ENCODE measurements at places on chromosomes 7 and 10.
A peak's percentile ranks its signal among the peaks of the same experiment; 100 is the strongest.

DNA sequence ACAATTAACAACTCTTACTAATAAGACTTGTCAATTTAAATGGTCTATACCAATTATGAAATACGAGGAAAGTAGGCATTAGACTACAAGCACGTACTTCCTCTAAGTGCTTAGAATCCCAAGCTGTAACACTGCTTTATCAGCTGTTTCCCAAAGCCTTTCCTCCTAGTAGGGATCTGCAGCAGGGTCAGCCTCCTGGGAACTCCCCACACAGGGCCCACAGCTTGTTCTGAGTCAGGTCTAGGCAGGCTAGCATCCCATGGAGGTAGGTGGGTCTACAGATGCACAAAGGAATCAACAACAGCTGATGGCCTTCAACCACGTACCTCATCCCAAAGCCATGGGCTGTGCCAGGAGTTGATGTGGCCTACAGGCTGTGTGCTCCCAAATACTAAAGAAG lies 14.7 kb downstream of the MMS19 start:
- DNase-seq: no peak

DNA sequence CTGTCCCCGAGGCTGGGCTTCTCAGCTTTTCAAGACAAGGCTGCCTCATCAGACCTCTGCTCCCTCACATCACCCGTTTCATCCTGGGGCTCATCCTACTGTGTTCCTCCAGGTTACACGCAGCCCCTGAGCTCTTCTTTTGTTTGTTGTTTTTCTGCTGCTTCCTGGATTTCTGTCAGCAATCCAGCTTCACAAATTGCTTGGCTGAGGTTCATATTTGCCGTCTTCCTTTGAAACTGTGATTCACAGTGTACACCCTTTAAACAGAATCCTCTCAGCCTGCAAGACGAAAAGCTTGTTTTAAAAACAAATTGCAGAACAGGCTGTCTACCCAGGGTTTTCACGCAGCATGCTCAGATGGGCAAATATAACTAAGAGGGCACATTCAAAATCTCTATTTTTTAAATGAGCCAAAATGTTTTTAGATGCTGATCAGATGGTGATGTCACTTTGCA lies 39.1 kb upstream of the PARD3 start:
- no peak for DNase-seq

- peak; percentile 56 for DNase-seq
Observed at GRCh38 chr7:143372070-143372469, 9.1 kb upstream of the ZYX start.

DNA sequence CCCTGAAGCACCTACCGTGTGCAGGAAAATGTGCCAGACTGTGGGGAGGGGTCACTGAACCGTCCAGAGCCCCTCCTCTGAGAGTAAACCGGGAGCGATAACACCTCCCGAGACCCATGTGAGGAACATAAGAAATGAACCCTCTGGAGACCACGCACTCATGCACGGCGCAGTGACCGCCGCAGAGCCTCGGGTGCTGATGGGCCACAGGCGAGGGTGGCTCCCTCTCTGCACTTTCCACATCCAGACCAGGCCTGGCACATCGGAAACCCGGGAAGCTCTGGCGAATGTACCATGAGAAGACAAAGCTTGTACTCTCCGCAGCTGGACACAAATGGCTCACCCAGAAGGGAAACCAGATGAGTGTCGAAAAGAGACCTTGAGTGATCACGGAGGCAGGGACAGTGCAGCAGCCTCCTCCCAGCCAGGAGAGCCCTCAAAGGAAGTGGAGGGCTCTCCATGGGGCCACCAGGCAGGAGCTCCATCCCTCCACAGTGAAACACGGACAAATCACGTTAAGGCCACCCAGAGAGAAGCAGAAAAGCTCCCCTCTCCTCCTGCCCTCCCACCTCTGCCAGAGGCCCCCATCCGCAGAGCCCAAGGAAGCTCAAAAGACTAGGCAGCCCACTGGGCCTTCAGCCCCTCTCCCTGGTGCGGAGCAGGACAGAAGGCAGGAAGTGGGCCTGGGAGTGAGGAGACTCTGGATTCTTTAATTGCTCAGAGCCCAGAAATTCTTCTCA lies 178.1 kb upstream of the PPP2R2D start:
- DNase-seq: no peak

- no peak for DNase-seq
Observed at GRCh38 chr10:92430103-92430502, 139.1 kb downstream of the MARCHF5 start.

- no peak for DNase-seq
Observed at GRCh38 chr7:36048902-36049240, 104.2 kb upstream of the EEPD1 start.

DNA sequence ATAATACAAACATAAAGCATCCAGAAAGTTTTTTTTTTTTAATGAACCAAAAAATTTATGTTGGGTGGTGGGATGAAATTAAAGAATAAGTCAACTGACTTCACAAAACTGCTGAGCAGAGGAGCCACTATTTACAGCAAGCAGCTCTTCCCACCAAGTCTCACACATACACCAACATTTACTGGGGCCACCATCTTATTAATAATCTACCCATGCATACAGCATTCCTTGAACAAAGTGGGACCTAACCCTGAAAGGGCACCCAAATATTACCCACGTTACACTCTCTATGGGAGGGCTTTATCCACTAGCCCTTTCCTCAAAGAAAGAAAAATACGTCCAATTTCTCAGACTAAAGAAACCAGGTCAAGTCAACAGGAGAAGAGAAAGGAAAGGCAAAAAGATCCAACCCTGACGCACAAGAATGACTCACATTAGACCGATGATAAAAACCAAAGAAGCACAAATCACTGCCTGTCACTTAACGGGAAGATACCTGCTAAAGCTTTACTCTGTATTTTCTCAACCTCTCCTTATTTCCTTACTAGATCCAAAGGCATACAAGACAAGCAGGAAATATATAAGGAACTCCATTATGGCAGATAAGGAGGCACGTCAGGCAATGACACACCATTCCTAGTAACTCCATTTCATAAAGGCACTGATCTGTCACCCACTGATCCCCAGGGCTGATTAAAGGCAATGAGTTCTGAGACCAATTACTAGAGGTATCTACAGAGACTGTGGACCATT lies 141.8 kb upstream of the ASAH2 start:
- DNase-seq: no peak

DNA sequence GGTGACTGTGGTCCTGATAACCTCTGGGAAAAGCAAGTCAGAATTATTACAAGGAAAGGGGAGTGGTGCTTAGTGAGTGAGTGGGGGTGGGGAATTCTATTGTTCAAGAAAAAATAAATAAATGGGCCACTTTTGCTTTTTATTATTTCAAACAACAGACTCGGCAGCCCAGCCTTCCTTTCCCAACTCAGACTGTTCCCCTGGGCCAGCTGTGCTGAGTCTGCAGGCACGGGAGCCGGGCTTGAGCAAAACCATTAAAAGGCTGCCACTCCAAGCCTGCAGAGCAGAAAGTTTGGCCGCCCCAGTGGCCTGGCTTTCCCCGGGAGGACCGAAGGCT lies 90.0 kb downstream of the PLXNA4 start:
- no peak for DNase-seq

DNA sequence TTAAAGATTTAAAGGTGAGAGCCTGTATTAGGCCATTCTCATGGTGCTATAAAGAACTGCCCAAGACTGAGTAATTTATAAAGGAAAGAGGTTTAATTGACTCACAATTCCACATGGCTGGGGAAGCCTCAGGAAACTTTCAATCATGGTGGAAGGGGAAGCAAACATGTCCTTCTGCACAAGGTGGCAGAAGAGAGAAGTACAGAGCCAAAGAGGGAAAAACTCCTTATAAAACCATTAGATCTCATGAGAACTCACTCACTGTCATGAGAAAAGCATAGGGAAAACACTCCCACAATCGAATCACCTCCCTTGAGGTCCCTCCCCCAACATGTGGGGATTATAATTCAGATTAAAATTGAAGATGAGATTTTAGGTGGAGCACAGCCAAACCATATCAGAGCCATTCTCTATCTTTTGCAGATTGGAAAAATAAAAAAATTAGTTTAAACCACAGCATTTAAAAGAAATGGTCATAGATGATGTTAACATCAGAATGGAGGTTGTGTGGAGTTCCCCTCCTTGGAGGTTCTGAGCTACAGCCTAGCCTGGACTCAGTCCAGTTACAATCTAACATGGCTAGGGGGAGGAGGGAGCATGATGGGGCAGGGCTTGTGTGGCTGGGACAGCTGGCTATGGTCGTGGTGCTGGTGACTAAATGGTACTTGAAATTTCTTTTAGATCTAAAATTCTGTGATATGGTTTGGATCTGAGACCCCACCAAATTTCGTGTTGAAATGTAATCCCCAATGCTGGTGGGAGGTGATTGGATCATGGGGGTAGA lies 33.1 kb downstream of the GSTO2 start:
- no peak for DNase-seq

DNA sequence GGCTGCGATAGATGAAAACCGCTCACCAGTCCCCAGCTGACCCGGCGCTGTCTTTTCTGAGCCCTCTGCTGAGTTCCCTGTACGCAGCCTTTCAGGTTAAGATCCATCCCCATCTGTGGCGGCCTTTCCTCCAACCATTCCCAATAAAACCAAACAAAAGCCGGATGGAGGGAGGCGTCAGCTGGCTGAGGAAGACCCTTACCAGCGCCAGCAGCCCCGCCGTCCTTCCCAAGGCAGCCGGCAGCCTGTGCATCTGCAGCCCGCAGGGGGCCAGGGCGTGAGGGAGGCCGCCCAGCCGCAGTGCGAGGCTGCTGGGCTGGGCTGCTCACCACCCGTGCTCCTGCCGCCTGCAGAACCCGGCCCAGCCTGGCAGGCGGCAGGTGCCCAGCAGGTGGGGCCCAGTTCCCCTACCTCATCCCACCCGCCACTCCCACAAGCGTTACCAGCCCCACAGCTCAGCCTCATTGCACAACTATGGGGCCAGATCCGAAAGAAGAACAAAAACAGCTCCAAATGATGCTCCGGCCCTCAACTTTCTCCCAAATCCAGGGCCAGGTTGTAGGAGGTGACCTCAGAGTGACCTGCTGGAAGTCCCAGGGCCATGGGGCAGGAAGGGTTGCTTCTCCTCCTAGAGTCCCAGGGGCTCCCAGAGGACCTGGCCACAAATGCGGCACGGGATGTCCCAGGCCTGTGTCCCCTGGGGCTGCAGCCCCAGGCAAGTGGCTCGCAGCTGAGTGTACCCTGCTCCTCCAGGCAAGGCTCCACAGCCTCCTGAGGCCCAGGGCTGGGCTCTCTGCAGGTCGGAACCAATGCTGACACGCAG lies 23.8 kb downstream of the PAPOLB start:
- no peak for DNase-seq

- no peak for DNase-seq
Observed at GRCh38 chr10:5840314-5841307, 27.4 kb upstream of the GDI2 start.

DNA sequence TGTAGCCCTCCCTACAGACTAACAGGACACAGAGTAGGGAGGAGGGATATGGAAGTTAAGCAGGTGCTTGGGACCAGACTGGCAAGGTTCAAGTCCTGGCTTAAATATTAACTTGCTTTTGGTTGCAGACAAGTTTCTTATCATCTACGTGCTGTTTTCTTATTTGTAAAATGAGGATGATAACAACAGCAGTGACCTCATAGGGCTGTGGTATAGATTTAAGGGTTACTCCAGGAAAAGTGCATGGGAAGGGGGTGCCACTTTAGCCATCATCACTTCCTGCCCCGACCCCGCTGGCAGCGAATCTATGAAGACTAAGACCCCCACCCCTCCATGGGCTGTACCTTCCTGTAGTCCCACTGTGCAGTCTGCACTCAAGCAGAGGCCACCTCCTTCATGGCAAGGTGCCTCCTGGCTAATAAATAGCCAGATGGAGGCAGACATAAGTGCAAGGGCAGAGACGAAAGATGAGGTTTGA lies 250.2 kb downstream of the COBL start:
- no peak for DNase-seq

DNA sequence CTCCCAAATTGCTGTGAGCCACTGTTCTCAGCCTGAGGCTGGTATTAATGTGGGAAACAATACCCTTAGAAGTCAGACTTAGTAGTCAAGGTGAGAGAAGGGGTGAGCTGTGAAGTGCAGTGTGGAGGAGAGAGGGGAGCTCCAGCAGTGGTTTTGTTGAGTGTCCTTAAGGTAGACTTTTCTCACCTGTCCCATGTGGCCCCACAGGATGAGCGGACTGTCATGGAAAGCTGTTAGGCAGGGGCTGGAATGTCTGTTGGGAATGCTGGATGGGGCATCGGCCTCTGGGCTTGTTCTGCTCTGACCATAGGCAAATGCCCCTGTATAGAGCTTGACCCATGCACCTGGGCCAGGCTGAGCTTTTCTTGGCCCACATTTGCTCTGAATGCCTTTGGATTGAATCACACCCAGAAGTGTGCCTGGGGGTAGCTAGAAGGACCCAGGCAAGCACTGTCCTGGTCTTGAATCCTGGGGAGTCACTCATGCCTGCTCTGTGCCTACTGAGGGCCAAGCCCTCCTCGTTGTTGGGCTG lies 36.3 kb upstream of the SH2D4B start:
- no peak for DNase-seq

DNA sequence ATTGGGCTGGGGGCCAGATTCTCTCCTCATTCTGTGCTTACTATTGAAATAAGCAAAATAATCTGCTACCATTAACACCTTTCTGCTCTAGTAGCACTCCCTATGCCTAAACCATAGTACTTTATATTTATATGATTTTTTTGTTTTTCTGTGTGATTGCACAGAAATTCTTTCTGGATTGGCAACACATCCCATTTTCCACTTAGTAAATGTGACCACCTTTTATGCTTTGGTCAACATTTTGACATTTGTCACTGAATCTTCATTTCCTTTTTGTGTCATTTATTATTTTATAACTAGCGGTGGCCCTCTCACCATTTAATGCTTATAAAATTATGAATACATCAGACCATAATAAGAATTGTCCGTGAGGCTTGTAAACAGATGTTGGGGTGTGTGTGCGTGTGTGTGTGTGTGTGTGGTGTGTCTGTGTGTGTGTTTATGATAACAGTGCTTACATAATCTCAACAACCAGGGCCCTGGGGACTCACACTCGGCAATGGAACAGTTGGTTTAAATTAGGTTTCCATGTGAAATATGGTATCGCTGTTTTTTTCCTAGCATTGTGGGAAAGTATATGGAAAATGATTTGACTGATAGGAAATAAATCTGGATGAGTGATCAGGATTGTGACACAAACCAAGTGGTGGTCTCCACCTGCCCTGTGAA lies 138.9 kb downstream of the NOC3L start:
- no peak for DNase-seq

DNA sequence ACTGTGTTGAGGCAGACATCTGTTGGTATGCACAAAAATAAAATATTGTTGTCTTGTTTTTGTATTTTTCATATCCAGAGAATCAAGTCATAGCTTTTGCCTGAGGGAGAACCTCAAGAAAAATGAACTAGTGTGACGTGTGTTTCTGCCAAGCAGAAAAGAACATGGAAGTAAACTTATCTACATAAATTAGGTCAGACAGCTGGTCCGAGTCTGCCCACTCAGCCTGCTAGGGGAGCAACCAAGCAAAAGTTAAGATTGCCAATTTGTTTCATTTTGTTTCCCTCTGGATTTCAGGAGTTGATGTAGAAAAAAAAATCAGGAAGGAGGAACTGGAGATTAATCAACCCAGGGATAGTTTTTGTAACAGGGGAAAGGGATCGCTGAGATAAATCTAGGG lies 572.4 kb upstream of the LRRTM3 start:
- DNase-seq: no peak

Measured in CD4-positive, alpha-beta T cell treated with Interleukin-12 subunit alpha and Interleukin-12 subunit beta, for 1 hour (primary cell).